NCI-H1048 (cell line): ENCODE measurements at places on chromosomes 12 and 14.

DNA sequence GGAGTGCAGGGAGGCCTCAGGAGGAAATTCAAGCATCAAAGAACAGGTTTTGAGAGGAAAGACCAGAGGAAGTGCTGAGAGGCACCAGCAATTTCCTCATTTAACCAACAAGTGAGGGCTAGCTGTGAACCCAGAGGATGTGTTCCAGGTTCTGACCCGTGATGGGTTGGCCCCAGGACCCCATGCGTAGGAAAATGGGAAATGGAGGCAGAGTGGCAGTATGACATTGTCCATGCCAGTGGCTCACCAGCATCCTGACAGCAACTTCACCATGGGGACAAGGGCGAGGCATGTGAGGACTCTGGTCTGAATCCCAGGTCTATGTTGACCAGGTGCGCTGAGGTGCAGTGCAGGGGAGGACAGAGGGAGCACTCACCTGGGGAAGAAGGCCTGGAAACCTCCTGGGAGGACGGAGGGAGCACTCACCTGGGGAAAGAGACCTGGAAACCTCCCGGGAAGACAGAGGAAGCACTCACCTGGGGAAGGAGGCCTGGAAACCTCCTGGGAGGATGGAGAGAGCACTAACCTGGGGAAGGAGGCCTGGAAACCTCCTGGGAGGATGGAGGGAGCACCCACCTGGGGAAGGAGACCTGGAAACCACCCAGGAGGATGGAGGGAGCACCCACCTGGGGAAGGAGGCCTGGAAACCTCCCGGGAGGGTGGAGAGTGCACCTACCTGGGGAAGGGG is 6.7 kb upstream of the CACNA2D4 start:
- DNase-seq: no peak

GRCh38 chr12:93413064-93413463 is 28.7 kb downstream of the UBE2N start:
- no peak for DNase-seq

DNA sequence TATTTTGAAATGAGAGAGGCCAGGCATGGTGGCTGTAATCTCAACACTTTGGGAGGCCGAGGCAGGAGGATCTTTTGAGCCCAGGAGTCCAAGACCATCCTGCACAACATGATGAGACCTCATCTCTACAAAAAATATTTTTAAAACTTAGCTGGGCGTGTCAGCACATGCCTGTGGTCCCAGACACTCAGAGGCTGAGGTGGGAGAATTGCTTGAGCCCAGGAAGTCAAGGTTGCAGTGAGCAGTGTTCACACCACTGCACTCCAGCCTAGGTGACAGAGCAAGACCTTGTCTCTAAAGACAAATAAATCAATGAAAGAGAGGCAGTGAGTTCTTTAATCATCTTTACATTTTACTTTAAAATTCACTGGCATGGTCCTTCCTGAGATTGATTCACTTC is 124.5 kb downstream of the DUSP6 start:
- no peak for DNase-seq

- DNase-seq: no peak
Measured at GRCh38 chr12:20567413-20567812, 127.7 kb upstream of the SLCO1C1 start.

- DNase-seq: no peak
Measured at GRCh38 chr12:51917041-51917590, 9.8 kb downstream of the ACVRL1 start.

DNA sequence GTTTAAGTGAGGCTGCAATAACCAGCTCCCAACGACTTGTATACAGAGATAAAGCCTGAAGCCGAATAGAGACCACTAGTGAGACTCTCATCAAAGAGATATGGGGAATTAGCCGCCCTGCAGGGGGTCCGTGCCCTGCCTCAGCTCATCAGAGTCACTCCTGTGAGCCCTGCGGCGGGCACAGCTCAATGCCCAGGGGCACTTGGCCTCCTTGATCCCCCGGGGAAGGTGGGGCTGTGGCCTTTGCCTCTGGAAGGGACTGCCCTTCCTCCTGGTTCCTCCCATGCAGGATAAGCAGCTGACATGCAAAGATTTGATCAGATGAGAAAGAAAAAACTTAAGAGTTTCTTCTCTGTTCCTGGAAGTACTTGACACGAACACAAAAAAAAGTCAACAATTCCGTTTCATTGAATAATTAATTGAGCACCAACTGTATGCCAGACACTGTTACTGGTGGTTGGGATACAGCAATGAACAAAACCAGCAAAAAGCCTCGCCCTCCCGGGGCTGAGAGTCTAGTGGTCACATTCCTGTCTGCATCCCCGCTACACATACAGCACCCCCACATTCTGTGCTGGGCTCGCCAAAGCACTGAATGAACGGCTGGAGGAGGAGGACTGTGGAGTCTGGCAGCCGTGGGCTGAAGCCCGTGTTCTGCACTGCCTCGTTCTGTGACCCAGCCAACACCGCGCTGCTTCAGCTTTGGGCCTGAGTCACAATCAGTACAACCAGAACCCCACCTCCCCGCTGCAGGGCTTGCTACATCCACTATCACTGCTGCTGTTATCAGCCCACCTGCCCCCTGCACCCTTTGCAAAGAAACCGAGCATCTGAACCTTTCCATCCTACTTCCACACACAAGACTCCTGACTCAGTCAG is 10.3 kb downstream of the TTC7B start:
- DNase-seq: no peak

DNA sequence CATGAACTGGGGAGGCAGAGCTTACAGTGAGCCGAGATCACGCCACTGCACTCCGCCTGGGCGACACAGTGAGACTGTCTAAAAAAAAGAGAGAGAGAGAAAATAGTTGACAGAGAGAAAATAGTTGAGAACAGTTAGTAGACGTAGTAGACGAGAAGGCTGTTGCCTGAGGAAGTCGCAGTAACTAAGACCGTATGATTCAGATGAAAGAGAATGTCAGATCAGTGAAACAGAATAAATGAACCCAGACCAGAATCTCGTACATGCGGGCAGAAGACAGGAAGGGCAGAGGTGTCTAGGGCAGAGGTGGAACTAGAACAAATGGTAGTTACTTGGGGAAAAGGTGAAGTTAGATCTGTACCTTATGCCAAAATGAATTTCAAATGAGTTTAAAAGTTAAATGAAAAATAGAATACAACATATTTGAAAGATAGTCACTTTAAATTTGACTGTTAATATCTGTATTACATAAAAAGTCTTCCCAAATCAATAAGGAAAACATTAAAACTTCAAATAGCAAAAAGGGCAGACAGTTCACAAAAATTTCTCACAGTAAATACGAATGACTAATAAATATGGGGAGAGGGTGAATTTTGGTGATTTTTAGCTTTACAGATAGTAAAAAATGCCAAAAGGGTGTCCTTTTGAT is 17.7 kb downstream of the MDM2 start:
- DNase-seq: no peak

DNA sequence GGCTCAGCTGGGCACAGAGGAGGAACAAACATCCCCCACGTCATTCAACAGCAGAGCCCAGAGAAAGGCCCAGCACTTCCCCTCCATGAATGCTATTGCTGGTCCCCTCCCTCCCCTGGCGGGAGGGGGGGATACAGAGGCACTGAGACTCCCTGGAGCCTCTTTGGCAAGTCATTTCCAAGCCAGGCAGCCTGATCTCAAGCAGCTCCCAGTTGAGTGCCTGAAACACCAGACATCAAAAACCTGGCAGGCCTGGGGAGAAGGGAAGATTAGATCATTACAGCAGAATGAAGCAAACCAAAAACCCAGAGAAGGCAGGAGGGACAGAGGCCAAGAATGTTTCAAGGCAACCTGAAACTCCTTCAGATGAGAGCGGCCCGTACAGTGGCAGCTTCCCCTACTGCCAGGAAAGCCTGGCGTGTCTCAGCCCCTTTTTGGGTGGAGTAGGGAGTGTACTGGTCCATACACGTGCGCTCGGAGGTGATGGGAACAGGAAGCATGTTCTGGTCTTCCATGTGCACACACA is 92.1 kb downstream of the LRRC74A start:
- DNase-seq: no peak

GRCh38 chr14:81450100-81450531 is 50.0 kb upstream of the STON2 start:
- no peak for DNase-seq
